CD4-positive, CD25-positive, alpha-beta regulatory T cell (primary cell): ENCODE measurements at places on chromosomes 1 and 21.

DNA sequence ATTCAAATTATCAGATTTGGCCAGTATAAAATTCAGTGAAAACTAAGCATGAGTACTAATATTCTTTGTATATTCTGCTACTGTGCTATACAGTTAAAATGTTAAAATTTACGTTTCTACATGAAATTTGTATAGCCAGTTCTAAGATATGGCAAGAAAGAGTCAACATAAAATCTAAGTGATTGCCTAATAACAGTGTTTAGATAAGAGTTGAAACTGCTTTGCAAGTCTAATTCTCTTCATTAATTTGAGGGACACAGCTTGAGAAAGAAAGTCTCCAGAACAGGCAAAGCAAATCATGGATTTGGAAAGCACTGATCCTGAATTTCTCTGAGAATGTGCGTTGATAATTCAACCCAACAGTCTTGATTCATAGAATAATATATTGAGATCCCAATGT is 630.9 kb upstream of the USP24 start:
- DNase-seq = no peak

DNA sequence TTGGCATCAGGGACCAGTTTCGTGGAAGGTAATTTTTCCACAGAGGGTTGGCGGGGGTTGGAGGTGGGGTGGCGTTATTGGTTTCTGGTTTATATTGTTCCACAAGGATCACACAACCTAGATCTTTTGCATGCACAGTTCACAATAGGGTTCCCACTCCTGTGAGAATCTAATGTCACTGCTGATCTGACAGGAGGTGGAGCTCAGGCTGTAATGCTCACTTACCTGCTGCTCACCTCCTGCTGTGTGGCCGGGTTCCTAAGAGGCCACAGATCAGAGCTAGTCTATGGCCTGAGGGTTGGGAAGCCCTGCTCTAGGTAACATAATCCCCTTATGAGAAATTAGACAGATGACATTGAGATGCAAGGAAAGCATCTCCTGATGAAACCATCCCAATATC is 12.6 kb downstream of the GBP5 start:
- no peak for DNase-seq

DNA sequence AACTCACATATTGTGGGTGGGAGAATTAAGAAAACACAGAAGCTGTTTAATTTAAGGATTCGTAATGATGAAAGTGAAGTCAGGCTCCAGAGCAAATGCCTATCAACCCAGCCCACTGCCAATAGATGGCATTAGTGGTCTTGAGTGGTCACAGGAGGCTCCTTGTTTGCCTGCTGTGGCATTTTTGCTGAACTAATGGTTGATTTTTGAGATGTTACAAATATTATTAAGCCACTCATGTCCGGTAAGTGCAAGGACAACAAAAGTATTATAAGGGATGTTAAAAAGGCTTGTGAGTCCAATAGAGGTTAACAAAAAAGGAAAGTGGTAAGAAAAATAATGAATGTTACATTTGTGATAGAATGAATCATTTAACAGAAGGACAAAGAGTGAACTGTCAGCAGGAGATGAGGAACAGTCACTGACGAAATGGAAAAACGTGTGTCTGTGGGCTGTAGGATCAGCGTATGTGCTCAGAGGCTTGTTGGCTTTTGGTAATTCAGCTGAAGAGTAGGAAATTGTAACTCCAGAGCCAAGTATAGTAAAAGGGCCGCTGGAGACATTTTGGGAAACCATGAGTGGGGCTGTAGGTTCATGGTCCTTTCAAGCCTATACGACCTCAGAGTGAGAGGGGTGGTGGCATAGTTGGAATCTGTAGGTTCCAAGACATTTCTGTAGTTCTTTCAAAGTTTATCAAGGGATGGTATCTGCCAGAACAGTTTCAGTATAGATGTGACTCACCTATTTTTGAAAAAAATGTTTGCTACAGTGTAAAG is 11.2 kb downstream of the SFT2D2 start:
- DNase-seq = no peak

DNA sequence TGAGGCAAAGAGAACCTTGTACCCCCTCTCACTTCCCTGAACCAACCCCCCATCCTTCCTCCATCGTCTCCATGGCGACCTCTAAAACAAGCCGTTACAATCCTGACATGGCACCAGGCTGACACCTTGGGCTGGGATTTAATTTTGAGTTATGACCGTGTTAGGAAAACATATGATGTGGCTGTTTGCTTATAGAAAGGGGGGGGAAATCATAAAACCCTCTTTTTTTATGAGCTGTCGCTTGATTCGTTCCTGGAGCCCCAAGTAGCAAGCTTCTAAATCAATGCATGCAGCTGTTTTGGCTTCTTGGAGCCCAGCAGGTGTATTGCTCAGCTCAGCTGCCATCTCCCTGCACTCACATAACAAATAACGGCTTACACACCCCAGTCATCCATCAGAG is 301.2 kb upstream of the SPAG17 start:
- no peak for DNase-seq

DNA sequence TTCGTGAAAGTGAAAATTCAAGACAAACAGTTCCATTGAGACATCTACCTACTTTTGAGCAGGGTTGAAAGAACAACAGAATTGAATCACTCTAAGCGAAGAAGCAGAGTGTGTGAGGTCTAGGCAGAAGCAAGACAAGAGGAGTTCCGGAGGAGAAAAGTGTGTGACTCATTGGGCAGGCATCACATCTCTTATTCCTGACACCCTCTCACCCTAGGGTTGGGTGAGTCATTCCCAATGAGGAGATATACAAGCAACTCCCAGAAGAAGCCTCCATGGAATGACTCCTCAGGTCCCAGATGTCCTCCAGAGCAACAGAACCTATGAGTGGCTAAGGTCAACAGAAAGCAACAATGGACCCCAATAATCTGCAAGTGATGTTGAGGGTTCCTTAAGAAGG is 138.1 kb downstream of the TPR start:
- DNase-seq = no peak

- no peak for DNase-seq
Measured at GRCh38 chr21:25456672-25457071, 150.6 kb downstream of the MRPL39 start.

DNA sequence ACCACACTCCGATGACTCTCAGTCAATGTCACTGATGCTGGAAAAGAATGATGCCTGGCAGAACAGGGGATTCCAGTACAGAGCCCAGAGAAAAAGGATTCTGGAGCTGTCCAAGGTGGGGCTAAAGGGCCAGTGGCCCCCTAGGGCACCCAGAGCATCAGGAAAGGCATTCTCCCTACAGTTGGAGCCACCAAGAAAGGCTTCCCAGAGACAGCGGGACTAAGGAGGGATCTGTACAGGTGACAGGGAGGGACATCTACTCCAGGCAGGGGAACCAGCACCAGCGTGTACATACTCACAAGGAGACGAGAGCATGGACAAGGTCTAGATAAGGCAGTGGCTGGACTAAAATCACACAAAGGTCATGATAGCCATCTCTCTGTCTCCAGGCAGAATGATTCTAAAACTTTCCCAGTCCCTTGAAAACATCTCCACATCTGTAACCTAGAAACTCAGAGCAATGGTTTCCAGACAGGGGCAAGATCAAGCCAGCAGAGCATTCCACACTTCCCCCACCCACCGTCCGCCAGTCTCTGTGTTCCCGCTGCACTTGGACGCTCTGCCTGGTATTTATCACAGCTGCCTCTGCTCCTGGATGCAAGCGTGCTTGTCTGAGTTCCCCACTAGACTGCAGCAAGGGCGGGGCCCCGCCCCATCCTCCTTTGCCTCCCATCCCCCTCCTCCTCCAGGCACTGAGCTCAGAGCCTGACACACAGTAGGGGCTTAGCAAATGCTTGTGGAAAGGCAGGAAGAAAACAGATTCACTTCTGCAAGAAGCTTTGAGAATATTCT is 111.6 kb upstream of the ZC3H12A start:
- DNase-seq = no peak

DNA sequence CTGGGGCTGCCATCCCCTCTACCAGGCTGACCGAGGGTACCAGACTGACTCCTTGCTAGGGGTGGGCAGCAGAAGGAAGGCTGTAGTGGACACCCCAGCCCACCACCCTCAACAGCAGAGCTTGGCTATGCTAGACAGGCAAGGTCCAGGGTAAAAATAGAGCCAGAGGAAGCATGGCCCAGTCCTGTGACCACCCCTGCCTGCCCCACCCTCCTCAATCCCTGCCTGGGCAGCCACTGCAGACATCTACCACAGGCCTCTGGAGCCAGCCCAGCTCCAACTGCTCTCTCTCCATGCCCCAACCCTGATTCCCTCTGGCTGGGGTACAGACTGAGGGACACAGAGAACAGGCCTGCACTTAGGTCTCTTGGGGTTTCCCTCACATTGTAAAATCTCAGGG is 1.7 kb downstream of the S100A1 start:
- DNase-seq = no peak

DNA sequence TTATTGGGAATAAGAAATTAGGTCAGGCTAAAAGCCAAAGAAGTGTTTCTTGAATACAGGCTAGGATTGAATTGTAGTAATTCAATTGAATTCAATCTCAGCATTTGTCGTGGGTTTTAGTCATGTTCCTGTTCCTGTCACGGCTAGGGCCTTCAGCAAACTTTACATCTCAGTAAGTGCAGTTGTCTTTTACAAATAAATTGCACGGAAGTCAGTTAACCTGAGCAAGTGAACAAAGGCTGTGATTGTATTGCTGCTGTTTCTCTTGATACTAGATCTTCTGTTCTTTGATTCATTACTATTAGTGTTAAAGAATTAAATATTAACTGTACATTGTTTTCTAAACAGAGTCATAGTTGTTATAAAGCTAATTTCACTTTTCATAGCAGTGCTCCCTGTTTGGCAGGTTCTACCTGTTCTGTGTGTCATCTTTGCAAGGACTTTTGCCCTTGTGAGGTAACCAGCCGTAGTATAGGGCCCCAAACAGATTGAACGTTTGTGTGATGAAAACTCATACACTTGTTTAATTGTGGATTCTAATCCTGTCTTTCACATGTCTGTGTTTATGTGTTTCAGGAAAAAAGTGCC is 164.4 kb downstream of the EDEM3 start:
- no peak for DNase-seq

GRCh38 chr1:172408958-172409357 is 11.5 kb upstream of the C1orf105 start:
- no peak for DNase-seq

DNA sequence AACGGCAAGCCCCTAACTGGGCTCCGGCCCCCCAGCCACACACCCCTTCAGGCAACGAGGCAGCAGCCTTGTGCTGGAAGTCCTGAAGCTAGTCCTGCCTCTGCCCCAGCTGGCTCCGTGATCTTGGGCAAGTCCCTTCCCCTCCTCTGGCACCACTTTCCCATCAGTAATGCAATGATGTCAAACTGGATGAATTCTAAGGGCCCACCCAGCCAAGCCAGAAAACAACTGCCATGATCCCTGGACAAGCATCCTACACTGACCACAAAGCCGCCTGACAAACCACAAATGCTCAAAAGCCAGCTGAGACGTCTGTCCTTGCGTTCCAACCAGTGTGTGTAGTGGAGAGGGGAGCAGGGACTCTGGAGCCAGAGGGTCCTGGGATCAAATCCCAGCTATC is 26.8 kb downstream of the IFFO2 start:
- no peak for DNase-seq

DNA sequence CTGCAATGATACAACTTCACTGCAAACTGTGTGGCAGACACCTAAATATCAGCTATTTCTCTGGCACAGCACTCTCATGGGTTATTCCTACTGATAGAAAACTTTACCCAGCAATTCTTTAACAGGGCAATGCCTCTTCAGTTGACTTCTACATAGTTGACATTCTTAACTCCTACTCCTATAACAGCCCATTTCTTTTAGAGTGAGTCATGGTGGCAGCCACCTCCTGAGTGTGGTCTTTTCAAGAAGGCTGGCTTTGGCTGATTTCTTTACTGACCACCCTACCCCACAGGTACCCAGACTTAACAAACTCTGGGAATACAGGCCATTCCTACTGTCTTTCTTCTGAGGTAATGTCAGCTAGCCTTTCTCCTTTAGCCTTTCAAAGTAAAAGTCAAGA is 805.8 kb upstream of the ADGRL2 start:
- no peak for DNase-seq

GRCh38 chr1:209797978-209798639 is 7.8 kb downstream of the IRF6 start:
- DNase-seq = no peak

DNA sequence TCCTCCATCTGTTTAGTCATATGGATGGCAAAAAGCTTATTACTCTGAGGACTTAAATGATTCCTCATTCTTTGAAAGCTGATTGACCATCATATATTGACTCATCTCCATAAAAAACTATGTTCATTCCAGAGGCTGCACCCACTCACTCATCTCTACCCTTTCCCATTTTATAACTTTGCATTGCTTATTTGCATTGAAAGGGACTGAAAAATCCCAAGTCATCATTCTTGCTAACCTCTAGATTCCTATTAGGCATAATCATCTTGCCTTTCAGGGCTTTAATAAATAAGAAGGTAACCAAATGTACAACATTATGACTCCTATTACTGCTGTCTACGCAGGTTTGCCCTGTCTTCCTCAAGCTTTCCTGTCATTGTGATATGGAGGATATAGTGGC is 1180.3 kb upstream of the B3GALT2 start:
- DNase-seq = no peak

- no peak for DNase-seq
Measured at GRCh38 chr21:38663282-38663681, 142.4 kb upstream of the ETS2 start.

DNA sequence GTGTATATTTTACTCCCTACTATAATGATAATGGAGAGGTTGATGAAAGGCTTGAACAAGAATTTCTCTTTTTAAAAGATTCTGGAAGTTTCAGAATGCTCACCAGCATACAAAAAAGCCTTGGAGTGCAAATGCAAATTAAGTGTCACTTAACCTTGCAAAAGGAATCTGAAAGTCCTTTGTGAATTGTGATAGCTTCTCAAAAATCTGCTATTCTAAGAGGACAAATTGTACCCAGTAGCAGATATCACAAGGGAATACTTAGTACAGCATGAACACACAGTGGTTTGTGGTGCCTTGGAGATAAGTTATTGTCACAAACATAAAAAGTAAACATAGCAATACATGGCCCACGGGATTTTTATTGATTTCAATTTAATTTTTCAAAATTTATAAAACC is 1208.3 kb upstream of the B3GALT2 start:
- no peak for DNase-seq

GRCh38 chr1:175725684-175726083 is 17.7 kb downstream of the TNR start:
- no peak for DNase-seq

DNA sequence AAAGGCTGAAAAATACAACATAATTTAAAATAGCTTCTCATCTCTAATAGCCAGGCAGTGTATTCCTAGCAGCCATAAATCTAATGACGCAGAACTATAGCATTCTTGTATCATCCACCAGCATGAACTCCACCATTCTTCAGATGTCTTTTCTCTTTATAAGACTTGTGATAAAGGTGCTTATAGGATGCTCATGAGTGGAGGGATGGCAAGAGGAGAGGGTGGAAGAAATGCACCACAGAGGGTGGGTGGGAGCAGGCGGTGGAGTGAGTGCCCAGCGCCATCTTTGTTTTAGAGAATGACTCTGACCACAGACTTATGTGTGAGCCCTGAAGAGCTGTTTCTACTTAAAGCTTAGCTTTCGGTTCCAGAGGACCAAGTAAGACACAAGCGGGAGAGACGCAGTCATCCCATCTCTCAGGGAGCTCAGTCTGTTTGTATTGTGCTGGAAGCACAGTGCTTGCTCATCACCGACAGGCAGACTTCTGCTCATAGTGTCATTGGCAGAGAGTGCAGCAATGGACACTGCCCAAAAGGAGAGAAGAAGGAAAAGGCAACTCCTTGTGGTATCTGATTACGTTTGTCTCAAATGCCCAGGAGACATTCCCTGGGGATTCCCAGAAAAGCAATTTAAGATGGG is 65.6 kb downstream of the KCNJ15 start:
- no peak for DNase-seq

GRCh38 chr1:57065442-57065841 is 99.6 kb upstream of the C8B start:
- no peak for DNase-seq

- no peak for DNase-seq
Measured at GRCh38 chr21:41557884-41558283, 49.9 kb upstream of the TMPRSS2 start.
